ENCODE measurements at places on chromosomes 1 and 21. TPM values are rescaled to one million over a fixed set of nuclear protein-coding genes. Genes with fewer than 3 reads are reported as not detected.

The ZNF436 gene
- total RNA-seq = 62.0 TPM

The RGS1 gene
- total RNA-seq = not detected

The RNU1-4 gene
- under 0.01 TPM for total RNA-seq

The LCE1F gene
- total RNA-seq = not detected

The GBP5 gene
- 1.1 TPM for total RNA-seq

The USH2A gene
- total RNA-seq = not detected

The TRPM2 gene
- not detected for total RNA-seq

The WDR47 gene
- total RNA-seq = 32.0 TPM

The KRTAP8-1 gene
- not detected for total RNA-seq

The FUCA1 gene
- 21.0 TPM for total RNA-seq

The PLPP3 gene
- 11.0 TPM for total RNA-seq

The PLEKHG5 gene
- 44.1 TPM for total RNA-seq

The MROH7 gene
- total RNA-seq = 0.36 TPM

The VWA5B1 gene
- total RNA-seq = not detected

The ZSWIM5 gene
- total RNA-seq = 0.14 TPM

The CLCA1 gene
- not detected for total RNA-seq

The APCS gene
- not detected for total RNA-seq
